Amniotic stem cell (primary cell): ENCODE measurements at places on chromosomes 12 and 14.

- DNase-seq = no peak
Measured at GRCh38 chr12:89825591-89826449, 117.2 kb upstream of the ATP2B1 start.

DNA sequence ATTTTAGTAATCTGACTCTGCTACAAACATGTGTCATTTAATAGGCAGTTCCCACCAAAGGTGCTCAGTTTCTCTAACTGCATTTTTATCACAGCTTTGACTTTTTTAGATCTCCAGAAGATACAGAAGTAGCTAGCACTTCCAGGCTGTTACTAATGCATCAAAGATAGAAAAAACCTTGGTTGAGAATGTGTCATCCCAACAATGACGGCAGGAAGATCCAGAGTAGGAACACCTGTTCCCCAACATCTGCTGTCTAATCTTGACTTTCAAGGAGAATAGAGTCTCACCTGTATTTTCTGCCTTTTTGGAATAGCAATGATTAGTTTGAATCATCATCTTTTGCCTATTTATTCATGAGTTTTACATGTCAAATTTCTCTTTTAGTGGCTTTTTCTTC is 45.0 kb downstream of the ARMH4 start:
- no peak for DNase-seq

DNA sequence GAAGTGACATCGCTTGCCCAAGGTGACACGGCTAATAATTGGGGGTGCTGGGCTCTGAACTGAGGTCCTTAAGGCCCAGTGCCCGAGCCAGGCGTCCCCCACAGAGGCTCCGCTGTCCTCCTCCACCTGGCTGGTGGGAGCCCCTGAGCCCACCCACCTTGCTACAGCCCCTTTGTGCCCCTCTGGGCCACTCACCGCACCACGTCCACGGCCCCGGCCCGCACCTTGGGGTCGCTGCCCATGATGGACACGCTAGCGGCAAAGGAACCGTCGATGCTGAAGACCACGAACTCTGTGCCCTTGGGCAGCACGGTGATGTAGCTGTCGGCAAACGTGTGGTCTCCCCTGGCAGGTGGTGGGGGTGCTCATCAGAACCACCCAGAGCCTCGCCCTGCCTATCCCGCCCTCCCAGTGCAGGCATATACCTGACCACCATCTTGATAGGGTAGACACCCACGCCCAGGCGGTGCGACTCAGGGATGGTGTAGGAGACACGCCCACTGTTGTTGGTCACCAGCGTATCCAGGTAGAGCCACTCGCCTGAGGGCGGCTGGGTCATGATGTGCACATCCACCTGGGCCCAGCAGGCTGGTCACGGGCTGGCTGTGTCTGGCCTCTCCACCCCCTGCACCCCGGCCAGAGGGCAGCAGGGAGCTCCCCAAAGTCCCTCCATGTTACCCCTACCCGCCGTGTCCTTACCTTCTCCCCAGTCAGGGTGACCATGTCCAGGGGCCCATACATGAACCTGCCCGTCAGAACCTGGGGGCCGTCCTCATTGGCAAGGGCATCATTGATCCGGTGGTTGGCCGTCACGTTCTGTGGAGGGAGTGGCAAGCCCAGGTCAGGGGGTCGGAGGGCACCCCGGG is 6.8 kb downstream of the ARL6IP4 start:
- DNase-seq = no peak

- no peak for DNase-seq
Measured at GRCh38 chr12:94405413-94406116, 54.1 kb downstream of the CEP83 start.

GRCh38 chr14:69547701-69548348 is 26.8 kb downstream of the CCDC177 start:
- DNase-seq = no peak

GRCh38 chr14:101557811-101558738 is 3.2 kb upstream of the DIO3 start:
- DNase-seq = no peak

GRCh38 chr12:114395233-114395632 is 10.7 kb downstream of the TBX5 start:
- DNase-seq = no peak

GRCh38 chr12:100251917-100252316 is 15.0 kb downstream of the DEPDC4 start:
- DNase-seq = no peak

- DNase-seq = no peak
Measured at GRCh38 chr14:74290415-74290814, 12.3 kb downstream of the ABCD4 start.

DNA sequence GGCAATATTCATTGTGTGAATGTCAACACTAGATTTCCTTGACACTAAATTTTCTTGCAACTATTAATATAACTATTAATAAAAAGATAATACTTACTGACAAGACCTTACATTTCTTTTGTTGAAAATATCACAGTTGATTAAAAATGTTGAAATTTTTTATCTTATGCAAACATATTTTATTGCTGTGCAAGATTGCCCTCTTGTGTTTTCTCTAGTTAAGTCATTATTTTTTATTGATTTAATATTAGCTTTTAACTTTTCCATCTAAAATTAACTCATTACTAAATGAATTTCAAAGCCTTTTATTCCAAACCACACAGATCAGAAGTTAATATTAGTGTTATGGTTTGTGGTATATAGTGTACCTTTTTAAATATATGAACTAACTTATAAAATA is 11.7 kb upstream of the NAA30 start:
- no peak for DNase-seq

DNA sequence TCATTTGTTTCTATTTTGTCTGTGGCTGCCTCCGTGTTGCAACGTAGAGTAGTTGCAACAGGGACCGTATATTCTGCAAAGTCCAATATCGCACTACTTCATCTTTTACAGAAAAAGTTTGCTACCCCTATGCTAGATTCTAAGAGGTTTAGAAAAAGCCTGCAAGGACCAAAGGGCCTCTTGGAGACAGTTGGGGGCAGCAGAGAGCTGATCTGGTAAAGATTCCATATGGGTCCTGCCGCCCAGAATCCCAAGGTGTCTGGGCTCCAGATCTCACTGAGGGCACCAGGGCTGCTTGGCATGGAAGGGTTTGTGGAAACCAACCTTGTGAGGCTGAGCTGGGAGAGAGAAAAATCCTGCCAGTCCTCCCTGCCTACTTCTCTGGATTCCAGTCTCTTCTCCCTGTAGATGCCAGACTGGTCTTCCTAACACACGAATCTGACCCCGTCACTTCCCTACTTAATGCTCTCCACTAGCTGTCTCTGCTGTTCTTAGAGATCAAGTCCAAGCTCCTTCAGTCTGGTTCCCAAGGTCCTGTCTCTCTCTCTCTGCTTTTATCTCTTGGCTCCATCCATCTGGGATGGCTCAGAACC is 74.6 kb downstream of the GLRX5 start:
- DNase-seq = no peak

- no peak for DNase-seq
Measured at GRCh38 chr14:33914676-33915516, 36.0 kb downstream of the EGLN3 start.

DNA sequence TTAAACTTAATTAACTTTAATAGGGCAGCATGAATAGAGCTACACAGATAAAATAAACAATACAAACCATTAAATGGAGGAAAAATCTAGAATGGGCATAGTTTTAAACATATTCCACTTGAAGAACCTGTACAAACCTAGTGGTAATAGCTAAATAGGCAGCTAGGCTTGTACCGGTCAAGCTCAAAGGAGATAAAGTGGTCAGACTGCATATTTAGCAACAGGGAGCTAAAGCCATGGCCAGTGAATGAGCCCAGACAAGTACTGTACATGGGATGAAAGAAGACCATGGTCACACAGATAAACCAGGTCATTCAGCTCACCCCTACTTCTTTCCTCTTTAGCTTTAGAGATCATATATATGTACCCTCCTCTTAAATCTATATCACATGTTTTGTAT is 186.6 kb upstream of the KRR1 start:
- DNase-seq = no peak

DNA sequence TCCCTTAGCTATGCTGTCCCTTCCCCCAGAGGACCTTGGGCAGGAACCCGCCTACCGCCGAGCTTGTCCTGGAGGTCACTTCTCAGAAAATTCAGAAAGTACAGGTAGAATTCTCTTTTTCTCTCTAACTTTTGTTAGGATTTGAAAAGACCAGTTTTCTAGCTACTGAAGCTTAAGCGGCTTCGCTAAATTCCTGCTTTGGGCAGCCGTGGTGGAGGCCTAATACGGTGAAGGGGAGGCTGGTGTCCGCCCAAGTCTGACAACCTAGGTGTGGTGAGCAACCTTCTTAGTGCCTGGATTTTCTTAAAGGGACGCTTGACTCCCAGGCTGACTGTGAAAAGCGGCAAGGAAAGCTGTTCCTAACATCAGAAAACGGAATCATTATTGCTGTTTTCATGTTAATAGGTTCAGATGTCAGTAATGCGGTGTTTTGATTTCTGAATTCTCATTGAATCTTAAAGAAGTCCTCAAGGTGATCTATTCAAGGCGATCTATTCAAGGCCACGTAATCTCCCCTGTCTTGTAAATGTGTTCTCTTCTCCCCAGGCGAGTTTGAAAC is 835 bp downstream of the FGD4 start:
- DNase-seq = no peak

DNA sequence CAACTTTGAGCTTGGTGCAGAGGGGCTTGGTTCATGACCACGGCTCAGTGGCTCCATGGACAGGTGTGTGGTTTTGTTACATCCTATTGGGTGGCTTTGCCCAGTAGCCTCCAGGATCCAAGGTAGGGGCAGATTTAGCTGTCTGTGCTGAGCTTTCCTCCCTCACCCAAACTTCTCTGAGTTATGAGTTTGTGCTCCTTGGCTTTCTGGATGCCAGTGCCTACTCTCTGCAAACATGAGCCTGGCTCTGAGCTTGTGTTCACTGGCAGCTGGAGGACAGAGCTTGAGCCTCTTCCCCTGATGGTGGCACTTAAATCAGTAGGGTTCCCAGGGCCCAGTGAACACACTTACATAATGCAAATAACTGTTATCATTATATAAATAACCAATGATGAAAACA is 45.3 kb upstream of the HECTD1 start:
- DNase-seq = no peak

- no peak for DNase-seq
Measured at GRCh38 chr12:6535960-6536847, 1.9 kb downstream of the GAPDH start.

DNA sequence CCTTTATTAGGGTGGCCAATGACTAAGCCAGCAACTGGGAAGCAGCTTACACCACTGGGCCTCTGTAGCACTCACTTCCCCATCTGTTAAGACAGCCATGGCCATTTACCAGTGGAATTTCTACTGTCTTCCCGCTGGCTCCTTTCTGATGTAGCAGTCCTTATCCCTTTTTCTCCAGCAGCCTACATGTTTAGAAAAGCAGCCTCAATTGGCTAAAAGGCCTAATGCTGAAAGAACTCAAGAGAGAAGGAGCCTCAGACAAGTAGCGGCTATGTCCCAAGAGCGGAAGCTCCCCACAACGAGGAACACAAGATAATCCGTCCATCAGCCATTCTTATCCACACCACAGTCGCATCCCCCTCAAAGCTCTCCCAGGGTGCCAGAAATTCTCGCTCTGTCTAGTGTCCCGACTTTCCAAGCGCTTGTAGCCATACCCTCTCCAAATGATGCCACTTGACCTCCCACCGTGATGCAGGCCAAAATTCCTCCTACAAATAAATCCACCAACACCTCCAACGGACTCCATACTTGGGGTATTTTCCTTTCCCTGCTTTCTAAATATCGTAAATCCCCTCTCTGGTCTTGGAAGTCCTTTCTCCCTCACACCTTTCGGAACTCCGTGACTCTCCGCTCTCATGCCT is 624 bp downstream of the M6PR start:
- DNase-seq = peak; percentile 36

GRCh38 chr12:109621211-109621694 is 47.7 kb downstream of the MVK start:
- DNase-seq = no peak

GRCh38 chr12:109875572-109876131 is 4.7 kb downstream of the GLTP start:
- no peak for DNase-seq

- DNase-seq = no peak
Measured at GRCh38 chr14:32341947-32342846, 13.1 kb downstream of the AKAP6 start.

GRCh38 chr12:75560167-75560566 is 48.8 kb upstream of the KRR1 start:
- DNase-seq = no peak

- DNase-seq = no peak
Measured at GRCh38 chr14:79424462-79424861, 786.8 kb downstream of the DIO2 start.
